ENCODE measurements at places on chromosomes 6 and 20. TPM values are rescaled to one million over a fixed set of nuclear protein-coding genes. Genes with fewer than 3 reads are reported as not detected.

Gene PAK1IP1
- polyA plus RNA-seq, result 27.3 TPM

DNA sequence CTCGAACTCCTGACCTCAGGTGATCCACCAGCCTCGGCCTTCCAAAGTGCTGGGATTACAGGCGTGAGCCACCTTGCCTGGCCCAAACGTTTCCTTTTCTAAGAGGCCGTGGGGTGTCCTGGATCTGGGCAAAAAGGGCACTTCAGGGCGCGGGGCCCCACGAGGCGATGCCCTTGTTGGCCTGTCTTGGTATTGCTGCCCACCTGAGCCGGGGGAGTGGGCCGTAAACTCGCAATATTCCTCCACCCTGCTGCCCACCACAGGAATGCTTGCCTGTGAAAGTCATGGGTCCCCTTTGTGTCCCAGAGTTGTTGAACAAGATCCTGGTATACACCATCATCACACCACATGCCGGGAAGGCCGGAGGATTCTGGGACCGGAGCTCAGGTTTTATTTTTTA is 49.0 kb downstream of the SSR1 start:
- DNase-seq, result no peak

DNA sequence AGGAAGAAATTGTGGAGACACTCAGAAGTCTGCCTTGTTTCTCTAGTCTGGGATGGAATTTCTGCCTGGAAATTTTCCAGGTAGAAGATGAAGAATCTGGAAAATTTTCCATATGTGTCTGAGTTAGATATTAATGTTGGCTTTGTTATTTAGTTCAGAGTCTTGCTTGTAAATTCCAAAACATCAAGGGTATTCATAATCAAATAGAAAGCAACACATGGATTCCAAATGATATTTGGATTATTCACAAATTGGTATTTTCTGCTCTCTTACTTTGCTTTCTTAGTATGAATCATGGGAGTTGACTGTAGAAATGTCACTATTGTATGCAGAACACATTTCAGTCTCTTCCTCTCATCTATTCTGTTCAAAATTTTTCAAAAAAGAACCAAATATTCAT is 116.0 kb downstream of the GRIK2 start:
- DNase-seq, result no peak

- no peak for DNase-seq
Measured at GRCh38 chr6:70714716-70715257, 47.1 kb downstream of the SMAP1 start.

GRCh38 chr20:32466739-32467505 is 108.8 kb downstream of the ASXL1 start:
- DNase-seq, result no peak

GRCh38 chr6:38284802-38285394 is 354.8 kb downstream of the BTBD9 start:
- no peak for DNase-seq

GRCh38 chr6:7532232-7532631 is 9.2 kb upstream of the DSP start:
- DNase-seq, result no peak

DNA sequence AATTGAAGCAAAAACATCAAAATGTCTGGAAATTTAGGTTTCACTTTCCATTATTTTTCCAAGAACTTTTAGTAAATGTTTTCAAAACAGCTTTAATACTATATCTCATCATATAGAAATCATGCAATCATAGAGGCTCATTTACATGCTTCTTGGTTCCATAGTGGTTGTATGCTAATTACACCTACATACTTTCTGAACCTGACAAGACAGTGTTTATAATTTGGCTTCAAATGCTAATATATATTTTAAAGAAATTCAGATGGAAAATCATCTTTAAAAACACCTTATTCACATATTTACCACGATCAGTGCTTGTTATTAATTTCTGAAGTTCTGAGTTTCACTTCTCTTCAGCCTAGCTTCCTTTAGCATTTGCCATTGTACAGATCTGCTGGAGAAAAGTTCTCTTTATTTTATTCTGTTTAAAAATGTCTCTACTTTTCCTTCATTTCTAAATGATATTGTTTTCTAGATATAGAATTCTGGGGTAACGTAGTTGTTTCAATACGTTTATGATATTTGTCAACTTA is 89.9 kb downstream of the PLCB1 start:
- DNase-seq, result no peak

DNA sequence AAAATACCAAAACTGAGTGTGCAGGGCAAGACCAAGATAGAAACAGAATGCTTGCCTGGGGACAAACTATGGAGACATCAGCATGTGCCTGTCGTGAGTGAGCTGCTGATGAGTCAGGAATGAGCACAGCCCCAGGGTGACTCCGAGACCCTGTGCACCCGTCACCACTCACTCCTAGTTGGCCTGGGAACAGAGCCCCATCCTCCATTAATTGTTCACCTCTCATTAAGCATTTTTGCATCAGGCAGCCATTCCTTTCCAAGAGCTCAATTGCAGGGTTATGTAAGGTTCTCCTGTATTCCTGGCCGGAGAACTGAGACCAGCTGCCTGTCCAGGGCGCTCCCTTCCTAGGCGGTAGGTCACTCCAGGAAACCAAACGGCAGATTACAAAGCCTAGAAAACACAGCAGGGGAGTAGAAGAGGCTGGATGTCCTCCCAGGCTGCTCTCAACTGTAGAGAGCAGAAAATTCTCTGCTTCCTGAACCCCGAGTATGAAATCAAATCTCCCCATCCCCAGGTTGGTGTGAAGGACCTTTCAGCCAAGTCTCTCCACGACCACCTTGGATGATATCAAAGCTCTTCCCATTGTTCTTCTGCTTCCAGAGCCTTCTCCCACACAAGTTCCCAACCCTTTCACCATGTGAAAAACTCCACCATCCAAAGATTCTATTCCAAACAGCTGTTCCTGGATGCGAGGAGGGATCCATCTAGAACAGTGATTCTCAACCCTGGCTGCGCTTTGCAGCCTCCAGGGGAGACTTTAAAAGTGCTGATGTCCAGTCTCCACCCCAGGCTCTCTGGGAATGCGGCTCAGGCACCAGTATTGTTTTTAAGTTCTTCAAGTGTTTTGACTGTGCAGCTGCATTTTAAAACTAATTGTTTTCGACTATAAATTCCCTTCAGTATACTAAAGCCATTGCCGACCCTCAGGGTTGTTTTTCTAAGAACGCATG is 532.6 kb upstream of the JARID2 start:
- peak; percentile 70 for DNase-seq

All from fibroblast of lung (primary cell).